ENCODE measurements at places on chromosomes 6 and 20.

DNA sequence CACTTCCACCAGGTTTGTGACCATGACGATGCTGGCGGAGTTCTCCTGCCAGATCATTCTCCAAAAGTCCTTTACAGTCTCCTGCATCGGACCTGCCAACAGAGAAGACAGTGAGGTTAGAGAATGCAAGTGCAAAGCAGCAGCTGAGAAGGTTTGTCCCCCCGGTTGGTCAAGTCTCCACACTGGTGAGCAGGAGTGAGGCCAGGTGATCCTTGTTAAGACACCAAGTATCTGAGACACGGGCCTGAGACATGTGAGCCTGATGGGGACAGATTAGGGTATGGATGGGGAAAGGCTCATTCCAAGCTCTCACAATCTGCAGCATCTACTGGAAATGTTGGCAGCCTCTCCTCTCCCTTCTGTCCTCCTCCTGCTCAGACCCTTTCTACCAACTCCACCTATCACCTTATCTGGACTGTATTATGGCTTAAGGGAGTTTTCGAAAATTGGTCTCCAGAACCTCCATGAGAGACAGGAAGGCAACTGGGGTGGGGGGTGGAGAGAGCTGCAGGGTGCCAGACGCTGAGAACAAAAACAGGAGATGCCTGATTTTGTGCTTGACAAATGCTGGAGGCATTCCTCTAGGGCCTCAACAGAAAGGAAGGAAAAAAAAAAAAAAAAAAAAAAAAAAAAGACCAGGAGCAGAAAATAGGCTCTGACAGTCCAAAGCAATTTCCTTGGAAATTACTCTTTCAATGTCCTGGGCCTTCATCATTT lies 500.4 kb upstream of the CHD6 start:
- no peak for DNase-seq

GRCh38 chr20:49534255-49534712 lies 33.7 kb downstream of the PTGIS start:
- DNase-seq = peak; percentile 76

DNA sequence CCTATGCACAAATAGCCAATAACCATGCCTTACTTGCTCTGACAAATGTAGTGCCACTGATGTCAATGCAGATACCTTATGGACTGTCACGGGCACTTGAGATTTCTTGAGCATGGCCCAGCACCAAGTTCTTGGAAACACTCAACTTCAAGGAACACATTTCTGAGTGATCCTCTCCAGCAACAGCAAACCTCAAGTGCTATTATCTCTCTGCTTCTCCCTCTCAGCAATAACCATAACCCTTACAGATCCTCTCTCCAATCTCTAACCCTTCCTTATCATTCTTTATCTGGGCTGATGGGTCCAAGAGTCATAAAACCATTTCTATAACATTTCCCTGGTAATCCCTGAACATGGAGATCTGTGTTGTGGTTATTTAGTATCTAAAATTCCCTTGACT lies 266.9 kb upstream of the STXBP5 start:
- peak; percentile 1 for DNase-seq

DNA sequence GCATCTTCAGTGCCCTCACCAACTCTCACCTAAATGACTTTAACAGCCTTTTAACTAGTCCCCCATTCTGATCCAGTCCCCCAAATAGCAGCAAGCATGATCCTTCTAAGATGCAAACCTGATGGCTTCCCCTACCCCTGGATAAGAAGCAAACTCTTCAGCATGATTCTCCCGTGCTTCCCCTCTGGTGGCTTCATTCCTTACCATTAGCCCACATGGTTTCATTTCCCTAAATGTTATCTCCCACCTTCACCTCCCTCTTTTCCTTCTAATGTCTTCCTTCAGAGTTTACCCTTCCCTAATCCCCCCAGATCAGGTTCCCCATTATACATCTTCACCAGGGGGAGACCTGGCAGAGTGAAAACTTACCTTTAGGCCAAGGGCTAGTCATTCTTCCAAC lies 4.0 kb upstream of the RAB5IF start:
- DNase-seq = no peak

- DNase-seq = no peak
Measured at GRCh38 chr6:89482126-89482525, 49.2 kb downstream of the ANKRD6 start.

GRCh38 chr6:16126861-16127260 lies 2.0 kb upstream of the MYLIP start:
- DNase-seq = no peak

DNA sequence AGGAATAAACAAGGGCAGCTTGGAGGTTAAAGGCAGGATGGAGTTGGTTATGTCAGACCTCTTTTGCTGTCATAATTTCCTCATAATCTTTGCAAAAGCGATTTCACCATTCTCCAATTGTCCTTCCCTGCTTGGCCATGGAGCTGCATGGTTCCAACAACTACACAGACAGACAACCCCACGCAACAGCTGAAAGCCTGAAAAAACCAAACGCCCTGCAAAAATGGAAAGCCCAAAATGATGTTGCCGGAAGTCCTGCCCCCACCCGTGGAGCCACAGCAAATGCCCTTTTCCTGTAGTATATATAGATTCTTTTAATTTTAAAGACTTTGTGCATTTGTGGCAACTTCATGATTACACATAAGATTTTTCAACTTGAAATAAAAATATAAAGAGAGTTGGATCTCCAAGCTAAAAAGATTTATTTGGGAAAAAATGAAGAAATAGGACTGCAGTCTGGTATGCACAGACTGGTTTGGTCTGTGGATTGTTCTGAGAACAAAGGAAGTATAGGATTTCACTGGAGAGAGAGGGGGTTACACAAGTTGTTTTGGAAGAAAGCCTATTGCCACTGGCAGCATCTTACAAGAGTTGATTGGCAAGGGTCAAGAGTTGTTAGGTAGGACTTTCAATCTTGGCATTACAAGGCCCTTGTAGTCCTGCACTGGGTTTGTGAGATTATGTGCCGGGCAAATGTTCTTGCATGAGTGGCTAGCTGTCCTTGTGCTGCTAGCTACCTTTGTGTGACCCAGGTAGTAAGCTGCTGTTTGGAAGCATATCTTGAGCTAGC lies 190.0 kb downstream of the C6orf118 start:
- no peak for DNase-seq

DNA sequence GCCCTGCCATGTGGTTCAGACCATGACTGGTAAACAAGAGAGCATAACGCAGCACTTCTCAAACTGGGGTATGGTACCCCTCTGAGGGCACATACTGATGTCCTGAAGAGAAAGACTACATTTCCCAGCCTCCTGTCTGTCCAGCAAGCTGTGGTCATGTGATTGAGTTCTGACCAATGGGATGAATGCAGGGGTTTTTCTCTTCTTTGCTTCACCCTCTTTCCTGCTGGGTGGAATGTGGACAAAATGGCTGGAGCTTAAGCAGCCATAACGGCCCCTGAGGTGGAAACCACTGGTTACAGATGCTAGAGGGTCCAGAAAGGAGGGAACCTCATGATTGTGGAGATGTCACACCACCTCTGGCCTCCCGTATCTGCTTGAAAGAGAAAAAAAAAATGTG lies 19.4 kb upstream of the KCNB1 start:
- peak; percentile 34 for DNase-seq

- DNase-seq = peak; percentile 83
Measured at GRCh38 chr20:25987073-25987927, 290.6 kb upstream of the ZNF337 start.

- DNase-seq = no peak
Measured at GRCh38 chr6:36735110-36736071, 37.8 kb downstream of the RAB44 start.

- DNase-seq = peak; percentile 71
Measured at GRCh38 chr6:22362361-22362760, 65.5 kb upstream of the PRL start.

GRCh38 chr20:36173451-36173933 lies 19.0 kb downstream of the EPB41L1 start:
- DNase-seq = peak; percentile 17

- no peak for DNase-seq
Measured at GRCh38 chr6:3088446-3088845, 20.2 kb downstream of the RIPK1 start.

GRCh38 chr20:54056762-54057639 lies 13.4 kb downstream of the BCAS1 start:
- no peak for DNase-seq

- peak; percentile 79 for DNase-seq
Measured at GRCh38 chr6:170296423-170296745, 5.5 kb upstream of the DLL1 start.

- DNase-seq = peak; percentile 2
Measured at GRCh38 chr6:152975204-152975915, 7.5 kb downstream of the FBXO5 start.

DNA sequence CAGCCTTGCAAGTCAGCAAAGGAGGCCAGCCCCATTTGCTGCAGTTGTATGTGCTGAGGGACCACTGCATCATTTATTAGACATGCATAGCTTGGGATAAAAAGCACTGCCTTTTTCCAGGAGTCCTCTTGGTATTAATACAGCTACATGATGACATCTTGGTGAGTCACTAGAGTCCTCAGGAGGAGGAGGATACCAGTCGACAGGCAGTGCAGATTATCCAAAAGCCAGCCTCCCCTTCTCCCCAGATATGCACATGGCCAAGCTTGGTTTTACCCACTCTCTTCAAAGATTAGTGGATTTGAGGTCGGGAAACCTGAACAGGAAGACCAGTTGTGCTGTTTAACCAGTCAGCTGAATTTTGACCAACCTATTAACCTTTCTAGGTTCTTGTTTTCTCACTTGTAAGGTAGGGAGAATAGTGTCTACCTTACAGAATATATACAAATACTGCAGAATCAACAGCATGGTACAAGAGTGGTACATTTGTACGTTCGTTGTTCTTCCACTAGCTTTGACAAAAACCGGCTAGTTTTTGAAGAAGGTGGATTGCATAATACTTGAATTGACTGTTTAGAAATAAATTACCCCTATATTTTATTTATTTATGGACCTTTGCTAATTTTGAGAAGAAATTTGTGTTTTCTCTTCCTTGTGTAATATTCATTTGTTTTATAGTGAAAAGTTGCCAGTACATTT lies 31.9 kb downstream of the VAPB start:
- DNase-seq = no peak

GRCh38 chr6:14283600-14284235 lies 166.1 kb downstream of the CD83 start:
- DNase-seq = peak; percentile 12

DNA sequence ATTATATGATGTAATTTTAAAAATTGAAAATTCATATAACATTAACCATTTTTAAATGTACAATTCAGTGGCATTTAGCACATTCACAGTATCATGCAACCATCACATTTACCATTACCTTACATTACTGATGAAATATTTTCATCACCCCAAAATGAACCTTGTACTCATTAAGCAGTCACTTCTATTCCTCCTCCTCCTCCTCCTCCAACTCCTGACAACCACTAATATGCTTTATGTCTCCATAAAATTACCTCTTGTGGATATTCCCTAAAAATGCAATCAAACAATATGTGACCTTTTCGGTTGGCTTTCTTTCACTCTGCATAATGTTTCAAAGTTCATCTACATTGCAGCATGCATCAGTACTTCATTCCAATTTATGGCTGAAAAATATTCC lies 45.2 kb downstream of the ZHX3 start:
- DNase-seq = no peak

GRCh38 chr6:11486051-11486450 lies 51.5 kb upstream of the TMEM170B start:
- no peak for DNase-seq

- DNase-seq = no peak
Measured at GRCh38 chr6:28446818-28447511, 3.7 kb upstream of the ZSCAN23 start.

GRCh38 chr6:98593676-98594075 lies 240.7 kb upstream of the POU3F2 start:
- no peak for DNase-seq

- no peak for DNase-seq
Measured at GRCh38 chr6:54624779-54625178, 221.8 kb upstream of the FAM83B start.

GRCh38 chr6:138535728-138536455 lies 36.6 kb upstream of the NHSL1 start:
- no peak for DNase-seq

DNA sequence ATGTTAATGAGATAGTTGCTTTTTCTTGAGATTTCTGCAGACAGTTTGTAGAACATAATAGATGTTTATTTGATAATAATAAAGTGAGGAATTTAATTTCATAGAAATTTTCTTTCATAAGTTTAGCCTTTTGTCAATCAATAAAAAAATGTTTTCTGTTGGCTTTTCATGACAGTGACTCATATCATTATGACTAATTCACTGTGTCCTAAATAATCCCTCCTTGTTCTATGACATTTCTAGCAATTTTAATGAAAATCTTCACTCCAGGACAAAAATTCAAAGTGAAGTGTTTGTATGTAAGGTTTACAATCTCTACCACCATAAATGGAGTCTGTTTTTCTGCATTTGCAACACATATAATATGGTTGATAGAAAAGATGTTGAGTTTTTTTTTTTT lies 109.9 kb downstream of the UTRN start:
- peak; percentile 1 for DNase-seq

DNA sequence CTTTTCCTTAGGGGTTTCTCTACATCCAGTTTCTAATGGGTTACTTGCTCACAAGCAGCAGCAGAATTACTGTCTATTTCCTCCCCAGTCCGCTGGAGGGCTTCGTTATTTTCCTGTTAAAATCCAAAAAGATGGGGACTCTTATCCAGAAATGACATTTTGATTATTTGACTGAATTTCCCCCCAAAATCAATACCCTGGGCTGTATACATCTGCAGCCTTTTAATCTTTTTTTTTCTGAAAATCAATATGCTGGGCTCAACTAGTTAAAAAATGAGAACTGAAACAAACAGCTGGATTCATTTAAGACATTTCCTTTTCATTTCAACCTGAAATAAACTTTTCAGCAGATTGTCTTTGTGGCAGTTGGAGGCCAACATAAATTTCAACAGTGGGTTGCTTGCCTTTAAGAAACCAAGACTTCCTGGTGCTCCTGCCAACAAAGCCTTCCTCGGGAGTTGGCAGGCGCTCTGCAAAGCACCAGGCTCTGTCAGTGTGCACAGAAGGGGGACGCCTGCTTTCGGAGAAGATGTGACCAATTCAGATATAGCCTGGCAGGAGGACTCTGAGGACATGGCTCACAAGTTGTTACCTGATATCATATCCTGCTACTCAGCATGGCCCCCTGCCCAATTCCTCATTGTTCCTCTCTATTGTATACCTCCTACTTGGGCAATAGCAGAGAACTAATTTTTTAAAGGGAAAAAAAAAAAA lies 204.7 kb upstream of the ARG1 start:
- DNase-seq = no peak

GRCh38 chr6:138593124-138593877 lies 94.0 kb upstream of the NHSL1 start:
- DNase-seq = peak; percentile 44

- no peak for DNase-seq
Measured at GRCh38 chr20:35181731-35182130, 9.9 kb downstream of the PROCR start.

- DNase-seq = peak; percentile 97
Measured at GRCh38 chr6:41040101-41040939, 1.3 kb upstream of the UNC5CL start.

DNA sequence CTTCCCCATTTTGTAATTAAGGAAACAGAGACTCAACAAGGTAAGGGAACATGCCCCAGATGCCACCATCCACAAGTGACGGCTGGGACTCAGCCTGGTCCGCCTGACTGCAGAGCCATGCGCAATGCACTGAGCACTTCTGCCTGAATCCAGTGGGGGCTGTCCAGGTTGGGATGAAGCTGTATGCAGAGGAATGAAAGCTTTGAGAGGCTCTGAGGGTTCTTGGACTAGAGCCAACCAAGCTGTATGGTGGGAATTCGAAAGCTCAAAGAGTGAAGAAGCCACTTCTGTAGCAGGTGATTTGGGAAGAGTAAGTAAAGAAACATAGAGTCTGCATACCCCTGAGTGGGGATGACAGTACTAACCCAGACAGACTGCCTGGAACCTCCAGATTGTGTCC lies 127.6 kb upstream of the AKAP12 start:
- no peak for DNase-seq

GRCh38 chr20:3248167-3248992 lies 9.4 kb upstream of the SLC4A11 start:
- peak; percentile 83 for DNase-seq

Data from DMS53 (cell line).